ENCODE measurements at places on chromosomes 13 and 19. TPM values are rescaled to one million over a fixed set of nuclear protein-coding genes. Genes with fewer than 3 reads are reported as not detected.

DNA sequence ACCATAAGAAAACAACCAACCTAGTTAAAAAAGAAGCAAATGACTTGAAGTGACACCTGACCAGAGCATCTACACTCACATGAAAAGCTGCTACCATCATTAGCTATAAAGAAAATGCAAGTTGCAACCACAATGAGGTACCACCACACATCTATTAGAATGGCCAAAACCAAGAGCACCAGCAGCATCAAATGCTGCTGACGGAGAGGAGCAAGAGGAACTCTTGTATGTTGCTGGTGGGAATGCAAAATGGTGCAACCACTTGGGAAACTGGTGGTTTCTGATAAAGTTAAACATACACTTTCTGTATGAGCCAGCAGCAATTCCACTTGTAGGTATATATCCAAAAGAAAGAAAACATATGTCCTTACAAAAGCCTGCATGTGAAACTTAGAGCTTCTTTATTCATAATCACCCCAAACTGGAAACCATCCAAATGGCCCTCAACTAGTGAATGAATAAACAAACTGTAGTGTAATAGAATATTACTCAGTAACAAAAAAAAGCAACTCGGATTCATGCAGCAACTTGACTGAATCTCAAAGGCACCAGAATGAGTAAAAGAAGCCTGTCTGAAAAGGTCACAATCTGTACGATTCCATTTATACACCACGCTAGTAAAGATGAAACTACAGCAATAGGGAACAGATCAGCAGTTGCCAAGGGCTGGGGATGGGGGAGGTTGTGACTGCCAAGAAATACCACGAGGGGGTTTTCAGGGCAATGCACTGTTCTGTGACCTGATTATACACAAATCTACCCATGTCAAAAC, 60.9 kb upstream of the RANBP3 start:
- DNase-seq, result no peak

- DNase-seq, result no peak
Measured at GRCh38 chr13:24644036-24644435, 36.2 kb upstream of the ATP12A start.

DNA sequence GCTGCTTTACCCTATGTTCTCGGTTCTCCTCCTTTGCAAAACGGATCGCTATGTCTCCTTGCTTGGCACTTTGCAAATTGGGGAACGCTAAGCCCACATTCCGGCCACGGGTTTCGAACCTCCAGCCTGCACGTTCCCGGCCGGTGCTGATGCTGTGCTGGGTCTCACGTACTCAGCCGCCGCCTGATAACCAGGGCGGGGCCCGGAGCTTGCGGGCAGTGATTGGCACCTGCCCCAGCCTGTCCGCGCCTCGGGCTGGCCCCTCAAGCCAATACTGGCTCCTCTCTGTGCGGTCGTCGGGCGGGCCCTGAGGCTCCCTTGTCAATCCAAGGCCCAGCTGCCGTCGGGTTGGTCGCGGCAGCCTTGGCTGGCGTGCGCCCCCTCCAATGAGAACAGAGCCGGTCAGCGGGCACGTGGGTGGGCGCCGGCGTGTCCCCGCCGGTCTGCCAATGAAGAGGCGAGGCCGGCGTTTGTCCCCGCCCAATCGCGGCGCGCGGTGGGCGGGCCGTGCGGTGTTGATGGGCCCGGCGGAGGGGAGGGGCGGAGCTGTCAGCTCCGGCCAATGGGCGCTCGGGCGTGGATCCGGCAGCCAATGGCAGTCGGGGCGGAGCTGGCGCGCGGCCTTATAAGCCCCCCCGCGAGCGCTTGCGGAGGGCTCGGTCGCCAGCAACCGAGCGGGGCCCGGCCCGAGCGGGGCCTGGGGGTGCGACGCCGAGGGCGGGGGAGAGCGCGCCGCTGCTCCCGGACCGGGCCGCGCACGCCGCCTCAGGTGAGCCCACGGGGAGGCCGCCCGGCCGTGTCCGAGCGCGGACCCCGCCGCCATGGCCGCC, at the start of gene KDM4B:
TSS of gene KDM4B (plus strand) at position 652 of the 830 bp plus-strand sequence. CDS start 63,778 bp downstream, outside the sequence.
- DNase-seq, result peak; percentile 87

EPS8L1 gene
- total RNA-seq, result 0.95 TPM

DNA sequence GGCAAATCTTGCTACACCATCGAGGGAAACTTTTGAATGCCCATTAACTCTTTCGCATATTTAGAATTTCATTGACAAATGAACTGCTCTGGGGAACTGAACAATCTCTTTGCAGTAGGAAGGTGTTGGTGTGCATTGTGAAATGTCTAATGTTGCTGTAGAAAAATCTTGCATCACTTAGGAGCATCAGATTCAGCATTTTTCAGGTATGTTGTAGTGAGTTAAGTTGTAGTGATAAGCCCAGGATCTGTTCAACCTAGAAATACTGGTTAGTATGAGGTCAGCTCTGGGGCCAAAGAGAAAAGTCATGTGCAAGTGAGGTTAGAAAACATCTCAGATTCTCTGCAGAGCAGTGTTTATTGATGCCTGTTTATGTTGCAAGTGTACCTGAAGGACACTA, 4.1 kb downstream of the FRY start:
- DNase-seq, result no peak

HSPB6 gene
- total RNA-seq, result 110 TPM

DNA sequence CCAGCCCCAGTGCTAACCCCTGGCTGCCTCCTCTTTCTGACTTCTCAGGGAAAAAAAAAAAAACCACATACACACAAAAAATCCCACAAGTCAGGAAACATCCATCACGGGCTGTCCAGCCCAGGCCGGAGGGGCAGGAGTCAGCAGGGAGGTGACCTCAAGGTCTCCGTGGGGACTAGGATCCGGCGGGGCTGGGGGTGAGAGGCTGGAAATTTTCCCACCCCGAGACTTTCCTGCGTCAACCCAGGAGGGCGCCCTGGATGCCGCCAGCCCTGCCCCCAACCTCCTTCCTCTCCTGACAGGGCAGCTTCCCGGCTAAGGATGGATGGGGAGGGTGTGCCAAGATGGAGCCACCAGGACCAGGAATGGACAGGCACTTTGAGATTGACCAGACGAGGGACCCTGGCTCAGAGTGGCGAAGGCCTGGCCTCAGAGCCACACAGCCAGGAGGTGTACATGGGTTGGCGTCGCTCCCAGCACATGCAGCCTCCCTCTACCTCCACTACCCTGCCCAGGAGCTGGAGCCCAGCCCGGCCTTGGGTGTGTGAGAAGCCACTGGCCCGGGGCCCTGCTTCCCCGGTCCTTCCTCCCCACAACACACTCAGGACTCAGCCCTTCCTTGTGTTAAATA, 33.3 kb downstream of the BLOC1S3 start:
- no peak for DNase-seq

GRCh38 chr19:40315812-40316470, 30.8 kb upstream of the AKT2 start:
- no peak for DNase-seq

- DNase-seq, result no peak
Measured at GRCh38 chr19:47109541-47110375, 3.8 kb downstream of the ZC3H4 start.

- DNase-seq, result no peak
Measured at GRCh38 chr13:30391956-30392680, 30.2 kb upstream of the UBE2L5 start.

DNA sequence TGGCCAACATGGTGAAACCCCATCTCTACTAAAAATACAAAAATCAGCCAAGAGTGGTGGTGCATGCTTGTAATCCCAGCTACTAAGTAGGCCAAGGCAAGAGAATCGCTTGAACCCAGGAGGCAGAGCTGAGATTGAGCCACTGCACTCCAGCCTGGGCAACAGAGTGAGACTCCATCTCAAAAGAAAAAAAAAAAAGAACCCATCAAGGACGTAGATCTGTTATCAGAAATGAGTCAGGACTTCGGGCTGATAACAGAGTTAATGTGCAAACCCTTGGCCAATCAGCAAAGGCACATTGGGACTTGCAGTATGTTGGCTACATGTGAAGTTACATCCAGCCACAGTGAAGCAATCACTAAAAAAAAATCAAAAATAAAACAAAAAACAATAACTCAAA, 4.8 kb upstream of the LGALS7B start:
- no peak for DNase-seq

- no peak for DNase-seq
Measured at GRCh38 chr19:38227287-38228004, 3.4 kb upstream of the DPF1 start.

DNA sequence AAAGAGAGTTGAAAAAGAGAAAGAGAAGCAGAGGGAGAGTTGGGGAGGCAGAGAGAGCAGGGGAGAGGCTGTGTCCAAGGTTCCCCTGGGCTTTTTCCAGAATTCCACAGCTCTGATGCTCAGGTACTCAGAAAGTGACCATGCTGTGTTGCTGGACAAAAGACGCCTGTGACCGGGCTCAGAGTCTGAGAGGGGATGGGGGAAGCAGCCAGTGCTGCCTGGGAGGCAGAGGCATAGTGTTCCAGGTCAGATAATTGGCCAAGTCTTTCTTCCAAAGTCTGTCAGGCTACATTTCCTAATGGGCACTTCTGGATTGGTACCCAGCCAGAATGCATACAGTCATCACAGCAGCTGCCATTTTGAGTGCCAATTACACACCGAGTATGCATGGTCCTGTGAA, 86.1 kb downstream of the PTPRS start:
- DNase-seq, result no peak

GRCh38 chr19:23055501-23055900, 52.5 kb upstream of the ZNF728 start:
- no peak for DNase-seq

C19orf85 gene
- total RNA-seq, result not detected

GRCh38 chr19:46927106-46927505, 66.3 kb downstream of the ARHGAP35 start:
- DNase-seq, result no peak

- DNase-seq, result no peak
Measured at GRCh38 chr19:12793290-12794195, 2.3 kb downstream of the JUNB start.

- DNase-seq, result no peak
Measured at GRCh38 chr13:45500492-45501174, 35.9 kb downstream of the COG3 start.

TMEM145 gene
- not detected for total RNA-seq

- DNase-seq, result no peak
Measured at GRCh38 chr19:17950310-17951156, 16.4 kb upstream of the KCNN1 start.

DNA sequence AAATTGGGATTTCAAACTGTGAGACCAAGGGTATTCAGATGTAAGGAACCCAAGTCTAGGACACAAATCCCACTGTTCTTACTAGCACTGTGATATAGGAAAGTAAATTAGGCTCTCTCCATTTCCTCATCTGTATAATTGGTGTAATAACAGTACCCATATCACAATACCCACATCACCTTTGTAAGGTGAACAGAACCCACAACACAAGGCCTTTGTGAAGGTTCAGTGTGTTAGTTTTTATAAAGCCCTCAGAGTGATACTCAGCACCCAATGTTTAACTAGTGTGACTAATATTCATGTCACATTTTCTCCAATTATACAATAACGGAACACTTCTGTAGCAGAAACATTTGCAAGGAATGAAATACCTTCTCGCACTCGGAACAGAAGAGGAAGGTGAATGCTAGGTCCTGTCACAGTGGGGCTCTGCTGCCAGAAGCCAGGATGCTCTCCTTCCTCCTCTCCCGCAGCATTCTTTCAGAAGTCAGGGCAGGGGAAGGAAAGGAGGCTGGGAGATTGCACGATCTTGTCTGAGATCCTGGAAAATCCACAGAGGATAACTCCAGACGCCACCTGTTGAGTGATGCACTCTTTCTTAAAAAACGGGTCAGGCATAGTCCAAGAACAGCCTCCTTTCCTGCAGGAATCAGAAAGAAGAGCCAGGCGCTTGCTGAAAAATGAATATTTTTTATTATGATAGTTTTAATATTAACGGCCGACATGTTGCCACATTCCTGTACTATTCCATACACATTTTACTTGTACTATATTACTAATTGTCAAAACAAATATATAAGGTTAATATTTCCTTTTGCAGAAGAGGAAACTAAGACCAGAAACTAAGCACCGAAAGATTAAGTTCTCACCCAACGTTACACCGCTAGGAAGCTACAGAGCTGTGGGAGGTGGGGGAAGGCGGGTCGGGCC, 762 bp downstream of the ZNF45 start:
- no peak for DNase-seq

SRRM5 gene
- total RNA-seq, result not detected

PABPC3 gene
- not detected for total RNA-seq

CYSLTR2 gene
- 4.4 TPM for total RNA-seq

DNA sequence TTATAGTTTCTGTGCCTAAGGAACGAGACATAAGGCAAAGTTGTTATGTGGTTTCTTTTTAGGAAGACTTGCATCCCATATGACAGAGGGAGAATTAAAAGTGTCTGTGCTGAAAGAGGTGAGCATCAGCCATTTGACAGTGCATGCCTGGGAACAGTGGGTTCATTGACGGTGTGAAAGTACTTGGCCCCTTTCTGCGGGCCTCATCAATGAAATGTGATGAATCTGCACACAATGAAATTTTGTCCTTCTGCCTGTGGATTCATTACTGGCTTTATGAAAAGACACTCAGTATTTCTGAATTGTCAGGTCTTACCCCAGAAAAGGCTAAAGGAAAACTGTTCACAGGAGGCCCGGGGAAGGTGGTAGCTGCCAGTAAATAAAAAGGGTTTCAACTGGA, 295.8 kb downstream of the FOXO1 start:
- DNase-seq, result no peak

GRCh38 chr19:53927739-53928138, 18.7 kb downstream of the CACNG7 start:
- DNase-seq, result no peak
